Fibroblast of skin of back (primary cell): ENCODE measurements at places on chromosomes 3 and 15.

GRCh38 chr15:74901612-74902063, 5.0 kb downstream of the FAM219B start:
- DNase-seq, result peak; percentile 49

DNA sequence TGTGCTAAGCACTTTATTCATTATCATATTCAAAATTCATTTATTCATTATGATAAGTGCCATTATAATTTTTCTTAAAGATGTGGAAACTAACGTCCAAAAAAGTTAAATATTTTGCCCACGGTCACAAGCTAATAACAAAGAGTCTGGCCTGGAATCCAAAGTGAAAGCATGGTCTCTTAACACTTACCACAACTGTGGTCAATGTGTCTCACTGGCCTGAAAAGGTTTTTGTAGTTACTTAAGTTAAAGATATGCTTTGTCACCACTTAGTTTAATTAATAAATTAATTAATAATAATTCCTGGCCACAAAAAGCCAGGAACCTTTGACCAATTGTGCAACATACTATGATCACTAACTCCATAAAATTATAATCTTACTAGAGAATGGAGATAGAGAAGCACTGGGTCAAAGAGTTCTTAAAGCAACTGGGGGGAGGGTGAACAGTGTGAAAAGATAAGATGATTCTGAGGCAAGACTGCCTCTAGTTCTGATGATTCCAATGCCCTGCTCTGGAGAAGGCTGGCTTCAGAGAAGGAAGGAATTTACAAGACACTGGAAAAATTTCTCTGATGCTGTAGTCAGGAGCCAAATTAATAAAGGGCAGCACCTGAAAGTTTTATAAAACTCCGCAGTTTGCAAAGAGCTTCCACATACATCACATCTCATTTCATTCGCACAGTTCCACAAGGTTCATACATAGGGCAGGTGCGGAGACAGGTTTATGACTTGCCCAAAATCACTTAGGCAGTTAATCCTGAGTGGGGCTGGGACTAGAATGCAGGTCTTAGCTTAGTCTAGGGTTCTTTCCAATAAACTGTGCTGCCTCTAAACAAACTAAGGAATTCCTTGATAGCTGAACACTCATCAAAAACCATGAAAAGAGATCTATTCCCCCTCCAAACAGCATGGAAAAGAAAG, 32.5 kb downstream of the NPTN start:
- no peak for DNase-seq

GRCh38 chr3:190180268-190180667, 59.6 kb upstream of the P3H2 start:
- peak; percentile 82 for DNase-seq

DNA sequence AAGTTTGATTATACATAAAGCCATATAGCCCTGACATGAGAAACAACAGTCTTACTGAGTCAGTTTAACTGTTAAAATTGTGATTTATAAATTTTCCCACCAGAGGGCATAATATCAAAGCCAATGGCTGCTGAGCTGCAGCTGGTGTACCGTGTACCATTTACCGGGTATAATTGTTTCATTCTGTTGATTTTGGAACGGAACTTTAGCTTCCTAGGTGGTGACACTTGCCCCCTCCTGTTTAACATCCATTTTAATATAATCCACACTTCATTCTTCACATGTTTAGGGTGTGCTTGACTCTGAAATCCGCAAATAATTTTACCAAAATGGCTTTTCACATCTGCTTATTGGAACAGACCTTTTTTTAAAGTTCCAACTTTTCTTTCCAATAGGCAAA, 72.8 kb downstream of the SLC9A9 start:
- DNase-seq, result peak; percentile 36

DNA sequence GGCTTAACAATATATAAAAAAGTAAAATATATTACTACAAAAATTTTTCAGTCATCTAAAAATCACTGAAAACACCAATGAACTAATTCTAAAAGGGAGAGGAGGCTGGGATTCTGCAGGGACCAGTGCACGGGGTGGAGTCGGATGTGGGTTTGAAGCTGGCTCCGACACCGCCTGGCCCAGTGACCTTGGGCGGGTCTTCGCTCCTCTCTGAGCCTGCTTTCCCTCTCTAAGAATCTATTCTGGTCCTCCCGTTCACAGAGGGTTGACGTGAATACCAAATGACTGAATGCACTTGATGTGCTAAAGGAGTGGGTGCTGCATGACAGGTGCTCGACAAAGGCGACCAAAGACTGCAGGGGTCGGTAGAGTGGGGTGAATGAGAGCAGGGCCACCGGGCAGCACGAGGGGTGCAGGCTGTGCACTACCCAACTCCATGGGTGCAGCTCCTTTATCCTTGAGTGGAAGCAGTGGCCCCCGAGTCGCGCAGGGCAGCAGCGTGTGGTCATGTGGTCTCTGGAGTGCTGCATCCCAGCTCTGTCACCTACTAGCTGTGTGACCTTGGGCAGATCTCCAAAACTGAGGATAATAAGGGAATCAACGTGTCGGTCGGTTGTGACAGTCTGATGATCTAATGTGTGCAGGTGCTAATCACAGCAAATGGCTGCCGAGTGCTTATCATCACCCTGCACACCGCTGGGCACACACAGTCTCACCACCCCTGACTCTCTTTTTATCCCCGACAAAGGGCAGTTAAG, 8.6 kb upstream of the IQSEC1 start:
- DNase-seq, result no peak

DNA sequence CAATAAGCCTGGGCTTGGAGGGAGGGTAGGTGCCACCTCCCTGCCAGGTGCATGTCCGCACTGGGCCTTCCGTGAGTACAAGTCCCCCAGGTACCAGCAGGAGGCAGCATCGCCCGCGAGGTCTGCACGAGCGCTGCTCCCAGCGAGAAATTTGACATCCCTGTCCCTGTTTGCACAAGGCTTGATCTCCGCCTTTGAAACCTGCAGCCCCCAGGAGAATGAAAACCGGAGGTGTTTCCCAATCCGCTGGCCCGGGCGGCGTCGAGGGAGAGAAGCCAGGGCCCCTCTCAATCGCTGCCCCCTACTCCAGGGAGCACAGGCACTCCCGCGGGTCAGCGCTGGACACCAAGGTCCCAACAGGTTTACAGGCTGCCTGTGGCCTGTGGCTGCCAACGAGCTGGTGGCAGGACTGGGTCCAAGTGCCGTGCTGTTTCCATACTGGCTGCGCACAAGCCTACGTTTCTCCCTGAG, 961 bp downstream of the HAPLN3 start:
- DNase-seq, result no peak

GRCh38 chr15:97902140-97902780, 58.2 kb upstream of the ARRDC4 start:
- DNase-seq, result peak; percentile 12

DNA sequence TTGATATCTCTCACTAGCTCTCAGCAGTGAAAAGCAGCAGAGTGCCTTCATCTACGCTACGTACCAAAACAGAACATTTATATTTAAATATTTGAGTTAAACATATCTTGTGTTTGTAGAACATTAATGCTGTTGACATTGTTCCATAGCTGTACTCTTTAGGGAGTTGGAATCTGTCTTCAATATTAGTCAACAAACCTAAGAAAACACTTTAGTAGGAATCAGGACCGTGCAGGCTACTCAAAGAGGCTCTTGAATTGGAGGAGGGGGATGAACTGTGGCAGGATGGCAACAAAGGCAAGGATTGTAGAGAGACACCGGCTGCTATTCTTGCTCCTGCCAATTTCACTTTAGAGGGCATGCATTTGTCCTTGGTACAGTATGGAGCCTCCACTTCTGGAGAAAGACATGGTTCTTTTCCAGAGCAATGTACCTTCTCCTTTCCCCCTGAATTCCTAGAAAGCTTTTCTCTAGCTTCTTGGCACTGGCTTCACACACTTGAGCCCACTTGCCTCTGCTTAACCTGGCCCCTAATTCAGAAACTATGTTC, 265.9 kb downstream of the CD47 start:
- no peak for DNase-seq

DNA sequence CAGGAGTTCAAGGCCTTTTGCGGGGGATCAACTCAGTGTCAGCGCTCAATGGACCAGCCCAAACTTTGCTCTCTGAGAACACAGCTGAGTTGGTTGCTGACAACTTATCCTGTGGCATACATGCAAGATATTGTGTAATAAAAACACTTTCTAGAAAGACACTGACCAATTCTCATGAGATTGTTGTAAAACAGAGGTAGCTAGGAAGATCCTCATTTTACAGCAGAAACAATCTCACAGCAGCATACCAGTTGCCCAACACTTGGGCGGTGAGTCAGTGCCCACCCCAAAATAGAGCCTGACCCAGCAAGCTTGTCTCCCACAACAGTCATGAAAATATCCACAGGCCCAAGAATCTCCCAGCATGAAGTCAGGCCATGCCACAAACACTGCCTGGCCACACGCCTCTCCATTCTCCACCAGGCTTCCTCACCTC, 18.2 kb downstream of the KLHL6 start:
- DNase-seq, result peak; percentile 54

- DNase-seq, result no peak
These were observed 9.4 kb downstream of the FAM81A start for GRCh38 chr15:59447367-59447766.

DNA sequence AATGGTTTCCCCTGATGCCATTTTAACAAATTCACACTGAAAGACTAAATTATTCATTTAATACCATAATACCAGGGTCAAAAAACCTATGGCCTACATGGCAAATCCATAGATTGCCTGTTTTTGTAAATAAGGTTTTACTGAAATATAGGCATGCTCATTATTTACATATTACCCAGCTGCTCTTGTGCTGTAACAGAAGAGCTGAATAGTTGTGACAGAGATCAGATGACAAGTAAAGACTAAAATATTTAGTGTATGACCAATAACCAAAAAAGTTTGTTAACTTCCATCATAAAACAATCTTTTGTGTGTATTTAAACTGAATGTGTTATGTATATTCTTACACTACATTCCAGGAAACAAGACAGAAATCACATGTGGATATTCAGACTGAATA, 60.2 kb downstream of the DENND4A start:
- peak; percentile 37 for DNase-seq

- no peak for DNase-seq
These were observed 49.7 kb downstream of the TMEM39A start for GRCh38 chr3:119413603-119414280.

DNA sequence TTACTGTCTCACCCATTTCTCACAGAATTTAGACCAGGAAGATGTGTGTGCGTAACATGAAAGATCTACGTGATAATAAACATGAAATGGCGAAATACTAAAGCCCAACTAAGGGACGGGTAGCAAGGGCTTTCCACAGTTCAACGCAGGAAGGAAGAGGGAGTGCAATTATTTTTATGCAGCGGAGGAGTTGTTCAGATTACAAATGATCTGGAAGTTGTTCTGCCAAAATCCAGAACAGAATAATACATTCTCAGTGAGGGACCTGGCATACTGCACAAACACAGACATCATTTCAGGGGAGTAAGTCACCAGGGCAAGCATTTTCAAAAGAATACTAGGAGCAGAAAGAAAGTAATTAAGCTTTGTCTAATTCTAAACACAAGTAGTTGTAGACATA, 133.6 kb upstream of the RAP2B start:
- DNase-seq, result no peak

DNA sequence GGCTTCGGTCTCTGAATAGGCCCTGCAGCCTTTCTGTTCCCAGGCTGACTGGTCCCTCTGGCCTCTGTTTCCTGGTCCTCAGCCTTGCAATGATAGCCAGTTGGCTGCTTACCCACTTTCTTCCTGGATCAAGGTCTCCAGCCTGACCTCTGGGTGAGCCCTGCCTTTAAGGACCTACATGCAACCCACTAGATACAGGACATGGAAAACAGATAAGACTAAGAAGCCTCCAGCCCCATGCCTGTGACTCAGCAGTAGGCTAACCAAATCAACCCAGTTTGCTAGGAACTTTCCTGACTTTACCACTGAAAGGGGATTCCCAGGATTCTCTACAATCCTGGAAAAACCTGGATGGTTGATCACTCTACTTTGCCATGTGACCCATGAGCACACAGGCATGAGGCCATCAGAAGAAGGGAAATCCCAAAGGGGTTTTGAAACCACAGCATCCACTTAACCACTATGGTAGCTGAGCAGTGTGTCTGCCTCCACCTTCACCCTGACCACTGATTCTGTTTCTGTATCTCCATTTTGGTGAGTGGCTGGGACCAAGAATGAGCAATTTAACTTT, 188.1 kb downstream of the CHST2 start:
- DNase-seq, result peak; percentile 72

DNA sequence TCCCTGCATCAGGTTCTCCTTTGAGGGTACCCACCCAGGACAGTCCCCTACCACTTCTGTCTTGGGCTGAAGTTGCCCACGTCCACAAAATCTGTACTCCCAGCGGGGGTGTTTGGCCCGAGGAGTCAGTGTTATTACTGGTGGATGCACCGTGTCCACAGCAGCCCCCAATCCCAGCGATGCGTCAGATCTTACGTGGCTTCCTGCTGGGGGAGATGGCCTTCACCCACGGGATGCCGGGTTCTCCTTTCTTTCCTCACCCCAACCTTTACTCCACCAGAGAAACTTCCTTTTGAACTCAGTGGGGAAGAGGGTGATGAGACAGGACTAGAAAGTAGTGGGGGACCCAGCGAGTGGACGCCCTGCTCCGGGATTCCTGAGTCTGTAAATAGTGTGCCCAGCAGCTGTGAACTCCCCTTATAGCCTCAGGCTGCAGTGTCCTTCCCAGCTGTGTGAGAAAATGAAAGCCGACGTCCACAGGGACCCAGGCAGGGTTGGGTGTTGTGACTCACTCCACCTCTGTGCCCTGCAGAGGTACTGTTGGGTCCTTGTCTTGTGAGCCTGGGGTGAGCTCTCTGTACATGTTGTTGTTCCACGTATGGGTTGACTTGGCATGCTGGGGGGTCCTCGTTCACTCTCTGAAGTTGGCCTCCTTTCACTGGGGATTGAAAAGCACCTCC, 31.5 kb downstream of the CRTAP start:
- DNase-seq, result no peak

DNA sequence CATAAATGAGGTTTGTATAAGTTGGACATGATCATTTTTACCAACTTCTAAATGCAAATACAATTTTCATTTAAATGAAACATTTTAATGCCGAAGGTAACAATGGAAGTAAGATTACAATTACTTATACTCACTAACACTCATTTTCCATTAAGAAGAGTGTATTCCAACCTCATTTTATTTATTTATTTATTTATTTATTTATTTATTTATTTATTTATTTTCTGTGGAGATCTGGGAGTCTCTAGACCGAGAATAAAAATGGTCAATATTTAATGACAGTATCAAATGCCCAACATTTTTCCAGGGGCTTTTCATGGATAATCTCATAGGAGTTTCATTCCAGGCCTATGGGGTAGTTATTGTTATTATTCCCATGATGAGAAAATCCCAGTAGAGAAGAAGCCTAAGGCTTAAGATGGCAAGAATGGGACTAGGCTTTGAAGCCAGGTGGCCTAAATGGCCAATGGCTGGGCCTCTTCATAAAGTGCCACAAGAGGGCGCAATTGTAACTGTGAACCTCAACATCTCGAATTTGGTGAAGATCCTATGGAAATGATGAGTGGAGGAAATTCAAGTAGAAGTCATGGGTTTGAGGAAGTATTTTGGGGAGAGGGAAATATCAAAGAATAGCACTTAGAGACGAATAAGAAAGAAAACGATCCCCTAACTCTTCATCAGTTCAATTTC, 21.3 kb downstream of the VGLL3 start:
- DNase-seq, result peak; percentile 55
